ENCODE measurements at places on chromosomes 2 and 18.
A peak's percentile ranks its signal among the peaks of the same experiment; 100 is the strongest.

- peak; percentile 25 for DNase-seq
Observed at GRCh38 chr2:11598228-11598731, 64.4 kb downstream of the GREB1 start.

DNA sequence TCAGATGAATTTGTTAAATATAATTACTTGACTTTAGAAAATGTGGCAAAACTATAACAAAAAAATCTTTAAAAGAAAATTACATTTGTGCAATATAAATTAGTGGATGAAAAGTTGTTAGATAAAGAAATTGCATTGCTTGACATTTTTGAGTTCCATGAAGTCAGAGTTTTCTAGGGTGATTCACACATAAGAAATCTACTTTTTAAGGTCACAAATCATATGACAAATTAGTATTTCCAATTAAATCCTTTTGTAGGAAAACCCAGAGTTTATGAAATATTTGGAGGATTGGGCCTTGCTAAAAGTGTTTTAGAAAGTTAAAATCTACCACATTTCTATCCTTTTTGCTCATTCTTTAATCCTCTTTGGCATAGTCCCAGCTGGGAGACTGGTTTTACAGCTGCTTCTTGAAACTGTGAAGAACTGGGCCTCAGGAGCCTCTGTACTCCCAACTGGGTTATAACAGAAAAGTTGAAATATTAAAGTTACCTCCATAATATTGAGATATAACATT is 289.2 kb downstream of the LRRTM4 start:
- no peak for DNase-seq

DNA sequence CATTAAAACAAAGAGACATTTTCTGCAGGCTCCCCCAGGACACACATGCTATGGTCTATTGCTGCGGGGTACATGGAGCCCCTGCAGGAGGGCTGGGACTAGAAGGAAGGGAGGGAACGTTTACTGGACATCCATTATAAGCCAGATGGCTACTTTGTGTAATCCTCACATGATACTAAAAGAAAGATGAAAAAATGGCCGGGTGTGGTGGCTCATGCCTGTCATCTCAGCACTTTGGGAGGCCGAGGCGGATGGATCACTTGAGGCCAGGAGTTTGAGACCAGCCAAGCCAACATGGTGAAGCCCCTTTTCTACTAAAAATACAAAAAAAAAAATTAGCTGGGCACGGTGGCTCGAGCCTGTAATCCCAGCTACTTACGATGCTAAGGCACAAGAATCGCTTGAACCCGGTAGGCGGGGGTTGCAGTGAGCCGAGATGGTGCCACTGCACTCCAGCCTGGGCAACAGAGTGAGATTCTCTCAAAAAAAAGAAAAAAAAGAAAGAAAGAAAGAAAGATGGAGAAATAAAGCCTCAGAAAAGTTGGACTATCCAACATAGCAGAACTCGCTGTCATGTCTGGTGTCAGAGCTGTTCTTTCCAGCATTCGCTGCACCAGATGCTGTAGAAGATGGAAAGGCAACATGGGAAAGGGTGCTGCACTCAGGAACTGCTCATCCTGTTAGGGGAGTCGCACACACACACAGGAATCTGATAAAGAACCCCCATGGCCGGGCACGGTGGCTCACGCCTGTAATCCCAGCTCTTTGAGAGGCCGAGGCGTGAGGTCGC is 7.8 kb upstream of the MYCN start:
- DNase-seq: no peak

GRCh38 chr2:10720306-10720705 is 1.1 kb upstream of the ATP6V1C2 start:
- peak; percentile 42 for DNase-seq

- DNase-seq: no peak
Observed at GRCh38 chr2:137638932-137639331, 325.3 kb upstream of the HNMT start.

DNA sequence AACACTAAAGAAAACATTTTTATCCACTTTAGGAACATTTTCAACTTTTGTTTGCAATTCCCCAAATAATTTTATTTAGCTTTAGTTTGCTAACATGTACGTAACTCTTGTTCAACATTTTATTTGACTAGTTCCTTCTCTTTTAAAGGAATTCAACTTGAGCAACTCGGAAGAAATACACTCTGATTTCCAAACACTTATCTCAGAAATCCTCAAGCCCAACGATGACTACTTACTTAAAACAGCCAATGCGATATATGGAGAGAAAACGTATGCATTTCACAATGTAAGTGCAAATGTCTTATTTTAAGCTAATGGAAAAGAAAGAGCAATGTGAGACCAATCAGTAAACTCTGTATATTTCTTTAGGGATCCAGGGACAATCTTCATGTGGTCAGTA is 10.1 kb downstream of the SERPINB10 start:
- DNase-seq: no peak

- no peak for DNase-seq
Observed at GRCh38 chr18:23213200-23213599, 77.9 kb downstream of the CABLES1 start.

DNA sequence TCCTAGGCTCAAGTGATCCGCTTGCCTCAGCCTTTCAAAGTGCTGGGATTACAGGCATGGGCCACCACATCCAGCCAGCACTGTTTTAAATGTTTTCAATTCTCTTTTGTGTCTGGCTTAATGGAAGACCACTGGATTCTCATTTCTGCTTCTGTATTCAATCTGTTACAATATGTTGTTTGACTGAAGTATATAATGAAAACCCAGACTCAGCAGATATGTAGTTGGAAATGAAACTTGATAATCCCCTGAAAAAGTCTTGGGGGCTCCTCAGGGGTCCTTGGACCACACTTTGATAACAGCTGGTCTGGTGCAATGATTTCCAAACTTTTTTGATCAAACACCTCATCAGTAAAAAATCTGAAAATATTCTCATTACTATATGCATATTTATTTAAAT is 132.7 kb downstream of the ATAD2B start:
- DNase-seq: no peak

DNA sequence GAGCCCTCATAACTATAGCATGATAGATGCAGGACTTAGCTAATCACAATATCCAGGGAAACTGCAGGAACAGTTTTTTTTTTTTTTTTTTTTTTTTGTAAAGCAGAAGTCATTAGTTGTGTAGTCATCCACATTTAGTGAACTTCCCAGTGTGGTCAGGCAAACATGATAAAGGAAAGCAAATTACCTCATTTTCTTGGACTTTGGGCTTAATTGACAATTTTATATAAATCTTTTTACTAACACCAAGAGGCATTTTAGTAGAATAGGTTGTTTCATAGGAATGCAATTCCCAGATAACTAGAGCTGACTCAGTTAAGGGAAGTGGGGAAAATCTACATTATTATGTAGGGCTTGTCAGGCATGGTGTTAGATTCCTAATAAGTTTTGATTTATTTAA is 142.7 kb upstream of the GCFC2 start:
- no peak for DNase-seq

- no peak for DNase-seq
Observed at GRCh38 chr2:186349508-186349907, 136.6 kb upstream of the ZC3H15 start.

GRCh38 chr2:181916726-181917718 is 25.5 kb downstream of the ITPRID2 start:
- no peak for DNase-seq

DNA sequence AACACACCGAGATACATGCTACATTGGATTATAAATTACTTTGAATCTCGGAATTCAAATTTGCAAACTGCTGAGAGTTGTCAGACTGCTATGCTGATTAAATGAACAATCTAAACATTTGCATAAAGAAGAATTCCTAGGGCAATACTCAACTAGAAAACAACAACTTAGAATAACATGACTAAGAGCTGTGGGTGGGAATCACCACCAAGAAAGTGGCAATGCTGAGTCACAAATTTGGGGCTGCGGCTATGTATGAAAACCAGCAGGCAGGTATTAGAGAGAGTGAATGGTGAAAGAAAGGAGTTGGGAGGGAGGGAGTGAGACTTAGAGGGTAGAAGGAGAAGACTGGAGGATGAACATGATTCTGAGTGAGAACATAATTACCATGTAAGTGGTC is 559.5 kb downstream of the PIK3C3 start:
- DNase-seq: no peak

DNA sequence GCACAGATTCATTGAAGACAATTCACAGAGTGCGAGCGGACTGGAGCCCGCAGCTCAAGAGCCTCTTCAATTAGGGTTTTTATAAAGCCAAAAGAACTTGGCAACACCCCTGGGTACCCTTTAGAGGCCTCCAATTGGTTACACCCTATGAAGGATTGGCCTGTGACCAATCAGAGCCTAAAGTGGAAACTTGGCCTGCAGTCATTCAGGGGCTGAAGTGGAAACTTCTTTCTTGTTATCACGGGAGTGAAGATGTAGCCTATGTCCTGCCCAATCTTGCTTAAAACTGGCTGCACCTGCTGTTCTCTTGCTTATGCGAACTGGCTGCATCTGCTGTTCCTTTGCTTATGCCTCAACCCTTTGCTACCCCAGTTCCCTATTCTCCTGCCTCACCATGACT is 1.8 kb upstream of the HJURP start:
- no peak for DNase-seq

DNA sequence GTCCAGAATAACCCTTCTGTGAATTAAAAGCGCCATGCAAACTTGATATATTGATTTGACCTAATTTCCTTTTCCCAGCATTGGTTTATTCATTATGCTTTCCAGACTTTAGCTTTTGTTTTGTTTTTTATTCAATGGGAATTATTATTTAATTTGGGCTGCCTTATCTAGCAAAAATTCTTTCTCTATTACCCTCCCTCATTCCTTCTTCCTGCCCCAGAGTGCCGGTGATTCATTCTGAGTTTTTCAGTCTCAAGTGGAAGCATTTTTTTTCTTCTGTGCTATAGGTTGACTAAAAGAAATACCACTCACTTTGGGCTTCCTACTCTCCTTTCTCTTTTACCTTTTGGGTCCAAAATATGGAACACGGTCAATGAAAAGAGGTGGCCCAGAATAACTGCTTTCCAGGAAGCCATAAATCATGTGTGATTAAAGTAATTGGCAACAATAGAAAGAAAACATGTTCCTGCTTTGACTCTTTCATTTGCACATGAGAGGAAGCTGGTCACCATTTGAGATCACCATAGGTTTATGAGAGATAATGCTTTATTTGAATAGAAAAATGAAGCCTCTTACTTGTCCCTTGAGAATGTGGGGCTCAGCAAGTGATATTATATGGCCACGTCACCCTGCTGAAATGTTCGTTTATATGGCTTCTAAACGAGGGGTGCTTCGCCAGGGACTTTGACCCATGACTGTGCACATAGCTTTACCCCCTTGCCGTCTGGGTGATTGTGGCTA is 422.8 kb upstream of the ZEB2 start:
- DNase-seq: no peak

GRCh38 chr2:107338571-107338970 is 452.6 kb upstream of the ST6GAL2 start:
- no peak for DNase-seq
